ENCODE measurements at places on chromosomes 11 and 22.

DNA sequence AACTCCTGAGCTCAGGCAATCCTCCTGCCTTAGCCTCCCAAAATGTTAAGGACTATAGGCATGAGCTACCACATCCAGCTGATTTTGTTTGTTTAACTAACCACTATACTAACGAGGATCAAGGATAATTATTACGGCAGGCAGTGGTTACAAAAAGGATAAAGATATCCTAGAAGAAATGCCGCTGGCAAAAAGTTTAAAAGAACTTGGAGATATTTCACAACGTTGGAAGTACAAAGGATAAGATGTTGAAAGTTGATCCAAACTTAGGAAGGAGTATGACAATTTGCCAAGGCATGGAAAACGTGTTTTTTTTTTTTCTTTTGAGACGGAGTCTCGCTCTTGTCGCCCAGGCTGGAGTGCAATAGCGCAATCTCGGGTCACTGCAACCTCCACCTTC, 13.4 kb downstream of the AP5B1 start:
- DNase-seq: no peak

DNA sequence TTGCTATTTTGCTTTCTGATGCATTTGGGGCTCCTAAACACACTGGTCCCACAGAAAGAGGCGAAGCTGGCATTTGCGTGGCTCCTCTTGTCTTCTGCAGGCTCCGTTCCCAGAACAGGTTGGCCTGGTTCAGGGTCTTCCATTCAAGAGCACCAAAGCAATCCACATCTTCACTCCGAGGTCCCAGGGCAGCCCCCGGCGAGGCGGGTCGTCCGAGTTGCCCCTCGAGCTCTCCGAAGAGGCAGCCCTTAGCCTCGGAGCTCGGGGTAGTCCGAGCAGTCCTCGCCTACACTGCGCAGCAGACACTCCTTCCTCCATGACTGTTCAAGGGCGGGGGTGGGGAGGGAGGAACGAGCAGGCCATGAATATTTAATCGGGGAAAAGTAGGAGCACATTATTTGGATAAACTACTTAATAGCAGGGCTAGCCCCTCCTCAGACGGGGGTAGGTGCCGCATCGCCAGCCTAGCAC, 321.3 kb downstream of the BLID start:
- no peak for DNase-seq

- DNase-seq: no peak
Measured at GRCh38 chr11:119249671-119250010, 43.5 kb downstream of the CBL start.

GRCh38 chr22:27504360-27505253, 296.9 kb downstream of the MN1 start:
- no peak for DNase-seq

GRCh38 chr22:36373258-36373579, 14.5 kb downstream of the MYH9 start:
- DNase-seq: no peak

GRCh38 chr22:45516923-45517675, 14.4 kb downstream of the FBLN1 start:
- peak; percentile 21 for DNase-seq

- DNase-seq: no peak
Measured at GRCh38 chr11:72924568-72925190, 110.5 kb downstream of the ATG16L2 start.

- DNase-seq: no peak
Measured at GRCh38 chr11:65310736-65311135, 3.9 kb upstream of the CDC42EP2 start.

GRCh38 chr11:77386178-77386577, 84.7 kb upstream of the GDPD4 start:
- no peak for DNase-seq
